ENCODE measurements at places on chromosomes 7 and 10.

GRCh38 chr10:101807158-101807557 is 11.1 kb downstream of the OGA start:
- DNase-seq = no peak

DNA sequence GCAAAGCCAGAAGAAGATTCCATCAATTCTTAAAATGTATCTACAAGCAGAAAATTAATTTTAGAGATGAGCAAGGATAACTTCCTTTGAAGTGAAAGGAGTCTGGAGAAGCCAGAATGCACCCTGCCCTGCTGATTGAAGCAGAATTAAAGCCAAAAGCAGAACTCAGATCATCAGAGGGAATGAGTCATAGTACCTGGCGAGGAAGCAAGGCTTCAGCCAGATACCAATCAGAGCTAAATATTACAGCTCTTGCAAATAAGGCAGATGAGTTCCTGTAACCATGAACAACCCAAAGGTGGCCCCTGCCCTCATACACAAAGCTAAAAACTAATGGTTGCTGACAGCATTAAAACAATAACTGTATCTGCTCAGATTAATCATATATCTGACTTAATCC is 10.4 kb downstream of the HTR7 start:
- no peak for DNase-seq

- DNase-seq = no peak
Measured at GRCh38 chr10:7417103-7417623, 6.3 kb upstream of the SFMBT2 start.

- peak; percentile 12 for DNase-seq
Measured at GRCh38 chr7:121994625-121995410, 121.9 kb downstream of the PTPRZ1 start.

DNA sequence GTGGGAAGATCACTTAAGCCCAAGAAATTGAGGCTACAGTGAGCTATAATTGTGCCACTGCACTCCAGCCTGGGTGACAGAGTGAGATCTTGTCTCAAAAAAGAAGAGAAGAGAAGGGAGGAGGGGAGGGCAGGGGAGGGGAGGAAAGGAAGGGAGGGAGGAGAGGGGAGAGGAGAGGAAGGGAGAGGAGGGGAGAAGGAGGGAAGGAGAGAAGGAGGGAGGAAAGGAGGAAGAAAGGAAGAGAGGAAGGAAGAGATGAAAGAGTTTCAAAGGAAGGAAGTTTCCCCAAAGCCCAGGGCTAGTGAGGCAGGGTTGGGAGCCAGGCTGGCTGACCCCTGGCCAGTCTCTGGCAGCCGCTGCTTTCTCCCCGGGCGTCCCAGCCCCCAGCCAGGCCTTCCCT is 32.6 kb downstream of the EPHB4 start:
- no peak for DNase-seq

DNA sequence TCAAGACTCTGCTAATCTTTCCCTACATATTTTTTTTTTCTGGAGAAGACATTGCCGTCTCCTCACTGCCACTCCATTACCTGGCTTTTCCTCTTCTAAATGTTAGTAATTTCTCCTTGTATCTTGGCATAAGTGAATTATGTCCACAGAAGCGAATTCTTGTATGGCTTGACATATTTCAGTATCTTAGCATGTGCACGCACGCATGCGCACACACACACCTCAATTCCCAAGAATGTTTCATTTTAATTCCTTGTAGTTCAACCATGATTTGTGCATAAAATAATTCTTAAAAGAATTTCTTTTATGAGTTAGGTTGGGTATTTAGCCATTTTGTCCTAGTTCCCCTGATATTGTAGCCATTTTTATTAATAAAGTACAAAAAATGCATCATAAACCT is 301.2 kb upstream of the MYO3A start:
- DNase-seq = no peak

- DNase-seq = no peak
Measured at GRCh38 chr7:93374345-93374940, 142.3 kb downstream of the VPS50 start.

DNA sequence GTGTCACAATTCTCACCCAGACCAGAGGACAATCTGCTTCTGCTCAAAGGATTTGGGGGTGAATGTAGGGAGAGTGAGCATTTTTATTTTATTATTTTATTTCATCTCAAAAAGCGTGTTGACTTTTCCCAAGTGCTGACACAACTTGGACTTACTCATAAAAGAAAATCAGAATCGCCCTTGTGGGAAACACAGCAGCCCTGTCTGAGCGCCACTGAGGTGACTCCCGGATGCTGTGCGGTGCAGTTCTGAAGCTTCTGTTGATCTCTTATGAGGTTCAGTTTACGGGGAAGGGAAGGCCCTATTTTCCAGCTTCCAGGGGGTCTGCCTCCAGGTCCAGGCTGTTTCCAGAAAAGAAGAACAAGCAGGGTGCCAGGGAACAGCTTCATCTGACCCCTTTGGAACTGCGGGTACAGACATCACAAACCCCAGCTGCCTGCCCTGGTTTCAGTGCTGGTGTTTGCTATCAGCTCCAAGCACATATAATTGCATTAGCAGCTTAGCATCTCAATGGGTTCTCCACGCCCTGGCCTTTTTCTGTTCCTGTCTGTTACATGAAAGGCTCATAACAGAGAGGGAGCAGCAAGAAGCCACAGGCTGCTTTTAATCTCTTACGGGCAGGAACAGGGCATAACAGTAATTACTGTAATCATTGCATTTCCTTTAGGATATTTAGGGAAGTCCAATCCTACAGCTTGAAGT is 52.4 kb downstream of the PARP12 start:
- DNase-seq = no peak

DNA sequence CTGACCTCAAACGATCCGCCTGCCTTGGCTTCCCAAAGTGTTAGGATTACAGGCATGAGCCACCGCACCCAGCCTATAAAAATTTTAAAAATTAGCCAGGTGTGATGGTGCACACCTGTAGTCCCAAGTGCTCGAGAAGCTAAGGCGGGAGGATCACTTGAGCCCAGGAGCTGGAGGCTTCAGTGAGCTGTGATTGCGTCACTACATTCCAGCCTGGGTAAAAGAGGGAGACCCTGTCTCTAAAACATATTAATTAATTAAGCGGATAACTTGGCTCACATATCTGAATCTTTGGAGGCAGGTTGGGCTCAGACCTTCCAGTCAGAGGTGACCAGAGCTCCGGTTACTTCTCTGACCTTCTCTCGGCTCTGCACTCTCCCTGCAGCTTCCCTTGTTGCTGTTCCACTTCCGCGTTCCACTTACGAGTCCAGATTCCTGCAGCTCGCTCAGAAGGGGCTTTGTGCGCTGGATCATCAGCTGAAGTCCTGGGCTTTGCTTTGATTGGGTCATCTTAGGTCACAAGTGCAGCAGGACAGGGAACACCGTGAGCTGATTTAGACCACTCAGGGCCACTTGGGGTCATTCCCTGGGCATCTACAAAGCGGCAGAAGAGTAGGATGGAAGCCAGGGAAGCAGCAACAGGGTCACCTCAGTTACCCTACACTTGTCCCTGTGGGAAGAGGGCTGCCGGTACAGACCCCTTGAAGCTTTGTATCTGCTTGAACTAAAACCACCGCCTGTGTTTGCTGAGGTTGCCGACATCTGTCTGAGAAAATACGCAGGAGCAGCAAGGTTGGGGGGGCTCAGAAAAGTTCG is 2.0 kb upstream of the ARPC1B start:
- DNase-seq = no peak

- no peak for DNase-seq
Measured at GRCh38 chr10:87541114-87541513, 36.4 kb downstream of the MINPP1 start.

- DNase-seq = no peak
Measured at GRCh38 chr7:78279032-78279431, 480.5 kb downstream of the PHTF2 start.

GRCh38 chr10:24824124-24824523 is 100.4 kb upstream of the ARHGAP21 start:
- DNase-seq = no peak

- DNase-seq = no peak
Measured at GRCh38 chr10:110458266-110458920, 39.3 kb upstream of the DUSP5 start.

GRCh38 chr7:130154131-130154500 is 51.1 kb downstream of the TMEM209 start:
- no peak for DNase-seq

DNA sequence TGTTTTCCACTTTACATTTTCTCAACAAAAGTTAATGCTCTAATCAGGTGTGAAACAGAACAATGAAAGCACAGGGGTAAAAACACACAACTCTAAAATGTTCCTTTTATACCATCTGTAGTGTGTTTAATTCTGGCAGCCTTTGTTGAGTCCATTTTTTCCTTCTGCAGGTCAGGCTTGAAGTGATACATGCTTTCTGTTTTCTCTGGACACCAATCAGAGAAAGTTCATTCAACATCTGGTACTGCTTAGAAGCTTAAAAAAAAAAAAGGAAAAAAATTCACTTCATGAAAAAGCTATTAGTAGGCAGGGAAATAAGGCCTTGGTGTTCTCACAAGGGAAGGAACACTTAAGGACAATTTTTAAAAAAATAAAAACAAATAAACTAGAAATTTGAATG is 231.3 kb upstream of the RHOBTB1 start:
- DNase-seq = no peak
